Stimulated activated CD8-positive, alpha-beta memory T cell treated with anti-CD3 and anti-CD28 coated beads, Interleukin-15, amount 100 ng/mL, for 48 hours (primary cell): ENCODE measurements at places on chromosomes 1 and 21.

DNA sequence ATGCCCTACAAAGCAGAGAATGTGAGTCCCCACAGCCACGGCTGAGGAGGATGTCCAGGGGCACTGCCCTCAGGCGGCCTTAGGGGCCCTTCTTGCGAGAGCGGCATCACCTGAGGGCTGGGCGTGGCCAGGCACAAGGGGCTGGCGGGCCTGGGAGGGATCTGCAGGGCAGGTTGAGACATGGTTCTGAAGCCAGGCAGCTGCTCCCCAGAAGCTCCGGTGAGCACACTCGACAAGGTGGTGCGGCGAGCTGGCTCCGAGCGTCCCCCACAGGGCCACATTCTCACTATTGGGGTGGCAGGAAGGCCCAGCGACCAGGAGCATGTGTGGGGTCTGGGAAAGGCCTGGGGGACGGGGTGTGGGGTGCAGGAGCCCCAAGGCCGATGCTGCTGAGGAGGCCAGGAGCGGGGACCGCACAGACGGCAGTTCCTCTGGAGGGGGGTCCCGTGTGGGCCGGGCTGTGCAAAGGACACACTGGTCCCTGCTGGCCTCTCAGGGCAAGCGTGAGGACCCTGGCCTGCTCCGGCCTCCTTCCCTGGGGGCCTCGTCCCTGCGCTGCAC is 47.2 kb downstream of the MORN1 start:
- DNase-seq: no peak

GRCh38 chr1:87117761-87118368 is 203.4 kb downstream of the HS2ST1 start:
- no peak for DNase-seq

GRCh38 chr1:46246548-46247435 is 771 bp upstream of the RAD54L start:
- peak; percentile 51 for DNase-seq

- no peak for DNase-seq
Measured at GRCh38 chr1:21916447-21917238, 20.5 kb downstream of the HSPG2 start.

DNA sequence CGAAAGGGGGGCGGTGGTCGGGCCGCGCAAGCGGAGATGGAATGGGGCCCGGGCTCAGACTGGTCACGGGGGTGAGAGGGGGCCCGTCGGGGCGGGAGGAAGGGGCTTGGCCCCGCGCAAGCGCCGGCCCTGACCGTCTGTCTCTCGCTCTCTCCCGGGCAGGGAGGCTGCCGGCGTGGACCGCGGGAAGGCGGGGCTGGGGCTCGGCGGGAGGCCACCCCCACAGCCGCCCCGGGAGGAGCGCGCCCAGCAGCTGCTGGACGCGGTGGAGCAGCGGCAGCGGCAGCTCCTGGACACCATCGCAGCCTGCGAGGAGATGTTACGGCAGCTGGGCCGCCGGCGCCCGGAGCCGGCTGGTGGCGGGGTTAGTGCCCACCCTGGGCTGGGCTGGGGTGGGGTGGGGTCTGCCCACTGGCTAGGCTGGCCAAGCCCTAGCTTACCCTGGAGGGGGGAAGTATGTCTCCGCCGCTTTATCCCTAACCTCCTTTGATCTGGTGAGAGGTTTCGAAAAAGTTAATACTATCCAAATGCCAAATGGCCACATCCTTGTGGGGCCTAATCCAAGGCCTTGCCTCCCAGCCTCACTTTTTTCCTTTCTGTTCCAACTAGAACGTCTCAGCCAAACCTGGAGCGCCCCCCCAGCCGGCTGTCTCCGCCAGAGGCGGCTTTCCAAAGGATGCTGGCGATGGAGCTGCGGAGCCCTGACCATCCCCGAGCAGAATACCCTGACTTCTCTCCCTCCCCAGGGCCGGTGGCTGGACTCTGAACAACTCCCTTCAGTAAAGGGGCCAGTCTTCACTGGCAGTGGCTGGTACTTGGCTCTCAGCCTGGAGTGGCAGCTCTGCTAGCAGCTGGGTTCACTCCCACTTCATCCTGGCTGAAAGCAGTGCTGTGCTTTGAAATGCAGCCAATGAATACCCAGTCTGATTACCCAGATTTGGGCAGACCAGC is 636 bp upstream of the YRDC start:
- DNase-seq: peak; percentile 29

DNA sequence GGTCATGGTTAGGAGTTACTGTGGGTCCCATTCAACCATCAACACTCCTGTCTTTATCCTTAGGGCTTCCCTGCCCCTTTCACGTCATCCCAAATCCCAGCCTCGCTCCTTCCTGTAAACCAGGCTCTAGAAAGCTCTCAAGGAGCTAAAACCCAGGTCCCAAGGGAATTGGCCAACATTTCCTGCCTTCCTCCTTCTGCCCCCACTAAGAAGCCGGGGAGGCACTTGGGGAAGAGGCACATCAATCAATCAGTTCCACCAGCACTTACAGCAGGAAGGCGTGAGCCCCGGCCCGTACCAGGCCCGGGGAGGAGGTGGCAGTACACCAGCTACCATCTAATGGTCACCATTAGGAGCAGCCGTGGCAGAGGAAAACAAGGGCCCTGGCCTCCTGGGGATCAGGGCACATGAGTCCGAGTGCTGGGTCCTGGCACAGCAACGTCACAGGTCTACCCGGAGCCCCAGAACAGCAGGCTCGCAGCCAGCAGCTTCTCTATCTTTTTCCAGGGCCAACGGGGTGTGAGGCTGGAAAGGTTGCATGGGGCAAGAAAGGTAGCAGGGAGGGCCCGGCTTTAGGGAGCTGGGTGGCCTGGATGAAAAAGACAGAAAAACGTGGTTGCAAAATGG is 108.6 kb downstream of the CASZ1 start:
- no peak for DNase-seq

GRCh38 chr1:119794230-119794875 is 16.9 kb downstream of the REG4 start:
- DNase-seq: no peak

DNA sequence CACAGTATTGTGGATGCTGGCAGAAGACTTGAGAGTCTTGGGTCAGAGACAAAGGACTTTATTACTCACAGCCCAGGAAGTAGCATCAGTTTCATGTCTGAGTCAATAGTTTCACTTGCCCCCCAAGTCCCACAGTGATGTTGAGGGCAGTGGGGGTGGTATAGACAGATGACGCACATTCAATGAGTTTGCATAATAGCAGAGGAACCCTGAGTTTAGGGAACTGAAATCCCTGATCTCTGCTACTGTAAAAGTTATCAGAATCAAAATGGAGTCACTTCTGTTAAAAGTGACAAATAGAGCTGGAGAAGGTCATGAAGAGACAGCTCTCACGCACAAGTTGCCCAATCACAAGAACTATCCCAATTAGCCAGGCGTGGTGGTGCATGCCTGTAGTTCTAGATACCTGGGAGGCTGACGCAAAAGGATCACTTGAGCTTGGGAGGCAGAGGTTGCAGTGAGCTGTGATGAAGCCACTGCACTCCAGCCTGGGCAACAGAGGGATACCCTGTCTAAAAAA is 11.5 kb upstream of the HCRTR1 start:
- DNase-seq: peak; percentile 35

DNA sequence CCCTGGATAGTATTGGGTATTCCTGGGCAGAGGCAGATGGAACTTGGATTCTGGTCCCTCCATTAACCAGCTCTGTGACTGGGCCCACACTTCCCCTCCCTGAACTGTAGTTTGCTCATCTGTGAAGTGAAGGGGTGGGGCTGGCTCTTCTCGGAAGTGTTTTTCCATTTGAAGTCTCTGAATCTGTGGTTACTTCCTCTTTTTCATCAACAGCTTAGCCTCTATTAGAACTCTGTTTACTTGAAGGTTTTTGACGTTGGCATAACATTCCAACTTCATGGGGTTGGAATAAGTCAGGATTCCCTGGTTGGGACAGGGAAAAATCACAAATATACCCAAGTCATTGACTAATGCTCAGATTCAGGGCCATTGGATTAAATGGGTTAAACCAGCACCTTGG is 3.6 kb downstream of the KIAA0040 start:
- DNase-seq: peak; percentile 41

DNA sequence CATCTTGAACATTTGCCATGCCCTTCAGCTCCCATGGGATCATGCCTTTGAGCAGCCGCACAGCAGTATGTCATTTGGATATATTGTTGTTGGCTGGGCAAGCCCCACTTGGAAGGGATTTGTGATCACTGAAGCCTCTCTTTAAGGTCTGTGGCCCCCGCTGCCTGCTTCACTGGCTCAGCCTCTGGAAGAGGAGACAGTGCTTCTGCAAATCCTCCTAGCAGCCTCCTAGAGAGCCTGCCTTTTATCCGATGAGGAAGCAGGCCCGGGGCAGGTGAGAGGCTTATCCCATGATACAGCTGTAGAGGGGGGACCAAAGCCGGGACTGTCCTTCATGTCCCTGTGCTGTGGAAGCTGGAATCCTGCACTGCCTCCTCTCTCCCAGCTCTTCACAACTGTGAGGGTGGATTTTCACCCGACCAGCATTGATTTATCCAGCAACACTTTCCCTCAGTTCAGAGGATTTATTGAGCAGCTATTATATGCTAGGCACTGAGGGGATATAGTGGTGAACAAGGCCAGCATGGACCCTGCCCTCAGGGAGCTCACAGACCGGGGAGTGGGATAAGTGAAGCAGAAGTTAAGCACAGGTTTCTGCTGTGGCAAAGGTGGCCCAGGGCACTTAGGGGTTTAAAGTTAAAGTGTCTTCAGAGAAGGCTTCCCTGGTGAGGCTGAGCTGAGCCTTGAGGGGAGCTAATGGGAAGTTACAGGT is 3.9 kb downstream of the TMEM61 start:
- DNase-seq: no peak

- no peak for DNase-seq
Measured at GRCh38 chr1:190615818-190616217, 138.2 kb upstream of the BRINP3 start.

DNA sequence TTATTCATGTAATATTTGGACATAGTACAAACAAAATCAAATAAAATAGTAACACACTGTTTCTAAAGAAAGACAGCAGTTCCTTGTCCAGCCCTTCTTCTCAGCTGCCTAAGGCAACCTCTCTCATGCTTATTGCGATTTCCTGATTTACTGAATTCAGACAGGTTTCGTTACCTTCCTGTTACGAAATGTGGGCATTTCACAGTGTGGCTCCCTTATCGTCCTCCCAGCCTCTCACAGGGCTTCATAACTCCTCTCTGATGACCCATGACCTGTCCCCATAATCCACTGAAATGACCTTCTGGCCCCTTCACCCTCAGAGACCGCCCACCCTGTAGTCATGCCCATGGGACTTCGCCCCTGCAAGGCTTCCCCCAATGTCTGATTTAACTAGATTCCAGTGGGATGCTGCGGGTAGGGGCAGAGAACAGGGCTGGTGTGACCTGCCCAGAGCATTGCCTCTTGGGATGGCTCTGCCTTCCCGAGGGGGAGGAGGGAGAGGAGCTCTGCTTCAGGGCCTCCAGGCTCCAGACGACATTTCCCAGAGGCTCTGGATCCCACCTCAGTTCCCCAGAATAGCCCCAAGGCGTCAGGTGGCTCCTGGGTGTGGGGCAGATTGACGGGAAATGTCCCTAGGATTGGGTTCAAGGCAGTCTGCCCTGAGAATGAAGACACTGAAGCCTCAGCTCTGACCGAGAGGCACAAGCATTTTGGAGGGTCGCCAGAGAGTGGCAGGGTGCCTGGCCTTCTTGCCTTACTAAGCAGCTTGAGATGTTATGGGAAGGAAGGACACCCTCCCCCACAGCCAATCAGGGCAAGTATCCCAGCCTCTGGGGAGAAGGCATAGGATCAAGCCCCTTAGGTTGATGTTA is 20.6 kb downstream of the PADI2 start:
- DNase-seq: no peak

- DNase-seq: peak; percentile 50
Measured at GRCh38 chr21:17775431-17776126, 43.6 kb downstream of the C21orf91 start.

- no peak for DNase-seq
Measured at GRCh38 chr1:244050014-244050834, 859 bp upstream of the ZBTB18 start.

DNA sequence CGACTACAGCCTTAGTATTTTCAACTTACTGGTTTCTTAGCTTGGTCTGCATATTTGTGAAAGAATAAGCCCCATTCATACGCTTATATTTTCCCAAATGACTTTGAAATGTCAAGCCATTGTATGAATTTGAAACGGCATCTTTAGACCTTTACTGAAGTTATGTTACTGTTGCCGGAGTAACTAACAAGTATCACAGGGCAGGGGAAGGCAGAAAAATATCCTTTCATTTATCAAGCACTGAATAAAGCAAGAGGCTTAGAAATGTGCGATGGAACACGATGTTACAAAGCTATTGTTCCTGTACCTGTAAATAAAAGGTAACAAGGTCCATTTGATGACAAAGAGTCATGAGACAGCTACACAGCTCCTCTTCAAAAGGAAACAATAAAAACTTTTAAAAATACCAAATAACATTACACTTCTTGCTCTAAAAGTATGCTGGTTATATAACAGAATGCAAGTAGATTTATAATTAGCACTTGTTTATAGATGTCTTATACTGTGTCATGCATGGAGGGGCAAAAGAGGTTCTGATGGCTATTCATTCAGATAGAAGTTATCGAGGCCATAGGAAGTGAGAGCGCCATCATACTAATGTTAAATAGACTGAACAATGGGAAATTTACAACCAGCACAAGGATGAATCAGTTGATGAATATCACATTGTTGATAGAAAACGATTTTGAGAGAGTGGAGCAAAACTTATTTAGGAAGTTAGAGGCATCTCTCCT is 322.6 kb downstream of the RGS7 start:
- no peak for DNase-seq

DNA sequence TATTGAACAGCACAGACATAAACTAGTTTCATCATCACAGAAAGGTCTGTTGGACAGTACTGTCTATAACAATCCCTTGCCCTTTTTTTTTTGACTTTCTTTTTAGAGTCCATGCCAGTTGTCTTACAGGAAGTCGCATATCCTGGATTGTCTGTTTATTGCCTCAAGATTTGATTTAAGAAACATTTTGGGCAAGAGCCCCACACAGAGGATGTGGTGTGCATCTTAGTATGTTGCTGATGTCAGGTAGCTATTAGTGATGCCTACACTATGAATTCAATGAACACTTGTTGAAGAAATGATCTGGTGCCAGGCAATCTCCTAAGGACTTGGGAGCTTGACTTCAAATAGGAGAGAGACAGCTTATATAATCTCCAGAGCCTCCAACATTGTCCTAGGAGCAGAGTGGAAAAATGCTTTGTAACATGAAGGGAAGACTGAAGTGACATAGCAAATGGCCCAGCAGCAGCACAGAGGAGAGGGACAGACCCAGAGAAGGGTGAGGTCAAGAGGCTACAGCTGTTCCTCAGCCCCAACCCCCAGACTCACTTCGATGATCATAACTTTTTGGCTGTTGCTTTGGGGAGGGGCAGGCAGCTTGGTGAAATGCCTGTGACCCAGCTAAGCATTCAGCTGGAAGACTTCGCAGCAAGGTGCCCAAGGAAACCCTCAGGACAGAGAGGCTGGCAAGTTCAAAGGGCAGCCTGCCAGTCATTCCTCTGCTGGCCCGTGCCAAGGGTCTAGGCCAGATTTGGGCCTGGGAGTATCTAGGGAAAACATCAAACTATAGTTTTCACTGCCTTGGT is 7.5 kb upstream of the RAB29 start:
- no peak for DNase-seq

GRCh38 chr1:223556414-223557129 is 108.9 kb downstream of the CAPN8 start:
- peak; percentile 28 for DNase-seq

DNA sequence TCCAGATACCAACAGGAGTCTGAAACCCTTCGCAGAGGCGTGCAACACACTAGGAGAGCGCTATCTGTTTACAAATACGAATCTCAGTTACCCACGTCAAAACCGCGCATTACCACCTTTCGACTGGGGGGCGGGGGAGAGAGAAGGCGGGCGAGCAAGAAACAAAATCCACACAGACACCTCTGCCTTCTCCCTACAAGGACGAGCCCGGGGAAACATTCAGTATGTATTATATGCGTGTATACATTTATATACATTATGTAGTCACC is 722 bp downstream of the TUT4 start:
- DNase-seq: peak; percentile 58

GRCh38 chr1:206608108-206608698 is 4.1 kb downstream of the EIF2D start:
- DNase-seq: peak; percentile 47
